Astrocyte of the spinal cord (primary cell): ENCODE measurements at places on chromosomes 1 and 21.
A peak's percentile ranks its signal among the peaks of the same experiment; 100 is the strongest.

- no peak for DNase-seq
These were observed 765 bp downstream of the VAMP3 start for GRCh38 chr1:7771823-7772299.

GRCh38 chr1:94245747-94246438 is 8.5 kb upstream of the ARHGAP29 start:
- DNase-seq, result no peak

DNA sequence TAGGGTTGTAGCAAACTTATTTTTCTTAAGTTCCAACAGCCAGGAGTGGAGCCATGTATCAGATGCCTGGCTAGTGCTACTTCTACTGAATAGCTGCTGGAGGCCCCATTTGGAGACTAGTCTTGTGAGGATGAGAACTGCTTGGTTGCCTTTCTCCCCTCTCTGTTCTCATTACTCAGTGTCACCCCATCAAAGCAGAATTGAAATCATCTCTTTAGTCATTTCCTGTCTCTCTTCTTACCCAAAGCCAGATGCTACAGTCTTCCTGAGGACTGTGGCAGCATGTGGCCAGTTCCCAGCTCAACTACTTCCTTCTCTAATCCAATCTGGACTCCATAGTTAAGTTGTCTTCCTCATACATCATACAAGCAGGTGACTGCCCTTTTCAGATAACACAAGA is 197.5 kb downstream of the BRINP2 start:
- no peak for DNase-seq

- DNase-seq, result peak; percentile 32
These were observed 131.3 kb downstream of the PEX14 start for GRCh38 chr1:10606064-10606463.

- DNase-seq, result no peak
These were observed 95.5 kb upstream of the IVNS1ABP start for GRCh38 chr1:185412385-185413087.

- no peak for DNase-seq
These were observed 3.1 kb upstream of the CDKN2C start for GRCh38 chr1:50966991-50967390.

DNA sequence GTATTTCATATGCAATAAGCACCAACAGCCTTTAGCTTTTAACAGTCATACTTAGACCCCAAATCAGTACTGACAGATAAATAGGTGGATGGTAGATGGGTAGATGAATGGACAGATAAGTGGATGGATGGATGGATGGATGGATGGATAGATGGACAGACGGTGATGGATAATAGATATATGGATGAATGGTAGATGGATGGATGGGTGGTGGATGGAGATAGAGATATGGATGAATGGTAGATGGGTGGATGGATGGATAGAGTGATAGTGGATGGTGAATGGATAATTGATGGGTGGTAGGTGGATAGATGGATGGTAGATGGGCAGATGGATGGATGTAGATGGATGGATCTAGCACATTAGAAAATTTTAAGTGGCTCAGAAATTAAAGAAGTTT is 62.5 kb downstream of the TIAM1 start:
- DNase-seq, result no peak

- no peak for DNase-seq
These were observed at the start of gene TMEM269 for GRCh38 chr1:42784946-42785693. Gene TMEM269, plus strand, starts transcription at chr1:42784991. Its CDS starts 4,903 bp downstream, at chr1:42789894.

- no peak for DNase-seq
These were observed 206.9 kb downstream of the LMO4 start for GRCh38 chr1:87535551-87535950.

- peak; percentile 44 for DNase-seq
These were observed 1.1 kb downstream of the AGTRAP start for GRCh38 chr1:11736746-11737639.

DNA sequence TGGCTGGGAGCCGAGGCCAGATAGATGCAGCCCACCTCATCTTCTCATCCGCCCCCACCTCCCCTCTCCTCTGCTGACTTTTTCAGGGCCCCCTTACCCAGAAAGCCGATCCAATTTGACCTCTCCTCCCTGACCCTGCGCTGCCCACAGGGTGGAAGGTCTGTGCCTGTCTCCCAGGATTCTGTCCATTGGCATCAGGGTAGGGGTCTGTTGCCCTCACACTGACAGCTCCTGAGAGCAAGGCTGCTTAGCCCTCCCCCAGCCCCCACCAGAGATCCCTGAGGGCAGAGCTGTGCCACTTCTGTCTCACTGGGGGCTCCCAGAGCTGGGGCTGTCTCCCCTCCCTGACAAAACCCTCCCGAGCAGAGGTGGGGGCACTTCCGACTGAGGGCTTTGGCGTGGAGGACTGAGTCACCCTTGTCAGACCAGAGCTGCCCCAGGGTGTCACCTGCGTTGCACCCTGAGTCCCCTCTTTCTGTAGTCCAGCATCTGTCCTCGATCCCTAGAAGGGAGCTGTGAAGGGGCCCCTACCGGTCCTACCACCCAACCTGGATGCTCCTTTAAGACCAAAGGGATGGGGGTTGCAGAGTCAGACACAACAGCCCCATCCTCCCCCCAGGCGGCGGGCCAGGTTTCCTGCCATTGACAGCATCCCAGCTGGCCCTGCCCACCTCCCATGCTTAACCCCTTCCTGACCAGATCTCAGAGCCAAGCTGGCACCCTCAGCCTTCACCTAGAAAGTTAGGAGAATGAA is 2.4 kb upstream of the FAM110D start:
- DNase-seq, result no peak

GRCh38 chr1:161731241-161731640 is 9.9 kb downstream of the FCRLB start:
- no peak for DNase-seq

DNA sequence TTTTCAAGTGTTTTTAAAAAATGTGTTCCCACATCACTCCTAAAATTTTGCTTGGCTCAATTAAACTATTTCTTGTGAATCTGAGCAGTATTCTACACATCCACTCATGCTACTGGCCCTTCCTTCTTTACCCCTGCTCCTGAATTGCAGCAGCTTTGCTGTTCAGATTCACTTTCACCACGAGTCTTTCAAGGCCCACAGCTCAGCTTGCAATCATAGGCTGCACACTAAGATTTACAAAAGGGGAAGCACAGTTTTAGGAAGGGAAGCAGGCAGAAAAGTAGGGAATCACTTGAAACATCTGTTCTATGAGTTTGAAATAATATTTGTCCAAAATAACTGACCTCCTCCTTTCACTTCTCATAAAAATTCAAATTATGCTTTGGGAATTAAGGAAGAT is 70.9 kb upstream of the EDEM3 start:
- DNase-seq, result no peak

- no peak for DNase-seq
These were observed 269.5 kb downstream of the NPHP4 start for GRCh38 chr1:5722635-5723164.

- DNase-seq, result no peak
These were observed 65.2 kb upstream of the TRABD2B start for GRCh38 chr1:48062353-48062752.

GRCh38 chr1:29239142-29239541 is 2.8 kb downstream of the PTPRU start:
- no peak for DNase-seq

GRCh38 chr1:226575436-226575720 is 26.8 kb downstream of the STUM start:
- no peak for DNase-seq

- no peak for DNase-seq
These were observed 90.1 kb downstream of the PKN2 start for GRCh38 chr1:88774151-88774556.

DNA sequence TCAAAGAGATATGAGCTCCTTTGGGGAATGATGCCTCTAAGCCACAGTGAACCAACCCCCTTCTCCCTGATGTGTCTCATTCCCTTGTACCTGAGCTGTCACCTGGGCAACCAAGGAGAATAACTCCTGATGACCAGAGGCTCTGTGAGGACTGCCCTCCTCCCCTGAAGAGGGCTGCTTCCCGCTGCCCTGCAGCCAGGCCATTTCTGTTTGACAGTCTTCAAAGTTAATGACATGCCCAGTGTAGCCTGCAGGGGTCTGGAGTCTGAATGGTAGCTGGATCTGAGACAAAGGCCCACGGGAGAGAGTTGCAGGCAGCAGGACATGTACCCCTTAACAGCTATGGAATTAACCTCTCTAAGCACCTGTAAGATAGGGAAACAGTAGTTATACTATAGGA is 3.4 kb upstream of the SLFNL1 start:
- no peak for DNase-seq

GRCh38 chr1:201266774-201267173 is 16.5 kb upstream of the PKP1 start:
- peak; percentile 86 for DNase-seq

DNA sequence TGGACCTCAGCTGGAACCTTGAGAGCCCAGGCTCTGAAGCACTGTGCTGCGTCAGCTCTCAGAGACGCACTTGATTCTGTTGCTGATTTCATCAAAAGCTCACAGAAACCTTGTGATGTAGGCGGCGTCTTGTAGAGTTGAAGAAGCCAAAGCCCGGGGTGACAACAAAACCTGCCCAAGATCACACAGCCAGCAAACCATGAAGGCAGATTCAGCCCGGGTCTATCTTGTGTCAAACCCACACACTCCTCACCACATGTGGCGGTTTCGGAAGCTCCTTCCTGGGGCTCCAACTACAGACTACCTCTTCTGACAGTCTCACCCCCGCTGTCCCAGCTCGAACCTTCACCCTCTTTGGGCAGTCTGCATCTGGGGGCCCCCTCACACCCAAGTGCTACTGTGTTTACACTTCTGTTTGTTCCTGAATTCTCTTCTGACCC is 50.4 kb downstream of the TENT5C start:
- no peak for DNase-seq

DNA sequence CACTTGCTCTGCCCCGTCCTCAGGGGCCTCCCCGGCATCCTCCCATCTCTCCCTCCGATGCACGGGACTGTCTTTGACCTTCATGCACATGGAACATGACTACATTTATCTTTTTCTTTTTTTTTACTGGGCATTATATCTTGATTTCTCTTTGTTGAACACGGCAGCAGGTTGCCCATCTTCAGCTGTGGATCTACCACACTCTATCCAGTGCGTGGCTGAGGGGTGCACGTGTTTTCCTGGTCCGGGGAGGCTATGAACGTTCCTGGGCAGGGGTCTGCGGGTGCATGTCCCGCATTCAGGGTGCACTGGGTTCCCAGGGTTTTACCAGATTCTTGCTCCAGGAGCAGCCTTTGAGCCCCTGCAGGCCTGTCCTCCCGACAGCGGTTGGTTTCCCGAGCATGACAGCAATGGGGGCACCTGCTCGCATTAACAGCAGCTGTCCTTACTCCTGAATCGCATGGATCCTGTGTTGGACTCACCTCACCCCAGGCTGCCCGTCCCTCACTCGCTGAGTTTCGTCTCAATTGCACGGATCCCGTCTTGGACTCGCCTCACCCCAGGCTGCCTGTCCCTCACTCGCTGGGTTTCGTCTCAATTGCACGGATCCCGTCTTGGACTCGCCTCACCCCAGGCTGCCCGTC is 7.4 kb downstream of the POFUT2 start:
- no peak for DNase-seq

DNA sequence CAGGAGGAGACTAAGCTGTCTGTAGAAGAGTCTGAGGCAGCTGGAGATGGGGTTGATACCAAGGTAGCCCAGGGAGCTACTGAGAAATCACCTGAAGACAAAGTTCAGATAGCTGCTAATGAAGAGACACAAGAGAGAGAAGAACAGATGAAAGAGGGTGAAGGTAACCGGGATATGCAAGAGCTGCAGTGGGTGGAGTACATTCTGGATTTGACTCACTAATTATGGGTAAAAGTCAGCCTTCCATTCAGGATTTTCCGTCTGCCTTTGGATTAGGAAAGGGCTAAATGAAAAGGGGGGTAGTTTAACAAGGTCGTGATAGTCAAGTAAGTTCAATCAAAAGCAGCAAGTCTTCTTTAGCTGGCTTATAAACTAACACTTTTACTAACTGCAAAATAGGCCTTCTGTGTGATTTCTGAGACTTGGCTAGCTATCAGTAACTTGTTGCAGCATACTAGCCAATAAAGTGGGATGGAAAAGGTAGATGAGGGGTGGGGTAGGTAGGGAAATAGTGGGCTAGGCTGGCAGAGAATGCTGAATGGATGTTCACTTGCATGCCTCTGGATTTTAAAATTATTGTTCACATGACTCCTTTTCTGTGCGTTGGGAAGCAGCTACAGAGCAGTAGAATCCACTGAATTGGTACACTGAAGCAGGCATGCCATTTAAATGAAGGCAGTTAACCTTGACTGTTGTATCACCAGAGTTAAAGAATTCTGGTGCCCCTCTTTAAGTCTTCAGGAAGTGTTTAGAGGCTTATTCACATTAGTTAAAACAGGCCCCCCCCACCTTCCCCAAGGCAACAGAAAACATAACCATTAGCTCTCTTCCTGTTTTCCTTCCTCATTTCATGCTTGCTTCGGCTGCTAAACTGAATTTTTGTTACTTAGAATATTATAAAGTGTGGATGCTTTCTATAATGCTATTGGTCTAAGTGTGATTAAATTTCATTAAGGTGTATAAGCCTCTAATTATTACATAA is 15.4 kb downstream of the CCDC17 start:
- no peak for DNase-seq

DNA sequence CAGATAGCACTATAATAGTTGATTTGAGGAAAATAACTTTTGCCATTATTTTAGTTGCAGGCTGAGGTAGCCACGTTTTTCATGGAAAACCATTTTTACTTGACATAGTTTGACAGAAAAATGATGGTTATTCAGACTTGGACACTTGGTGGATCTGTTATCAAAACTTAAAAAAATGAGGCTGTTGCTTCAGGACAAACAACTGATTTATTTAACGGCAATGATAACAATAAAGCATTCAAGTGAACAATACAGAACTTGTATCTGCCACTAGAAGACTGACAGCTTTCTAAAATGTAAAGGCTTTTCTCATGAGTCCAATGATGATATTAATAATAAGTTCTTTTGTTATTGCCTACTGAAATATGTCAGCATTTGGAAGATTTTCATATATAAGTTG is 322.9 kb downstream of the BRINP3 start:
- DNase-seq, result no peak

GRCh38 chr1:4626560-4627319 is 27.7 kb upstream of the AJAP1 start:
- DNase-seq, result no peak

- DNase-seq, result no peak
These were observed 533.0 kb upstream of the PRMT6 start for GRCh38 chr1:106523497-106523896.
